ENCODE measurements at places on chromosomes 2 and 18. TPM values are rescaled to one million over a fixed set of nuclear protein-coding genes. Genes with fewer than 3 reads are reported as not detected.

The PLGLB1 gene
- total RNA-seq, result 2.6 TPM

The RBM43 gene
- 2.0 TPM for total RNA-seq

DNA sequence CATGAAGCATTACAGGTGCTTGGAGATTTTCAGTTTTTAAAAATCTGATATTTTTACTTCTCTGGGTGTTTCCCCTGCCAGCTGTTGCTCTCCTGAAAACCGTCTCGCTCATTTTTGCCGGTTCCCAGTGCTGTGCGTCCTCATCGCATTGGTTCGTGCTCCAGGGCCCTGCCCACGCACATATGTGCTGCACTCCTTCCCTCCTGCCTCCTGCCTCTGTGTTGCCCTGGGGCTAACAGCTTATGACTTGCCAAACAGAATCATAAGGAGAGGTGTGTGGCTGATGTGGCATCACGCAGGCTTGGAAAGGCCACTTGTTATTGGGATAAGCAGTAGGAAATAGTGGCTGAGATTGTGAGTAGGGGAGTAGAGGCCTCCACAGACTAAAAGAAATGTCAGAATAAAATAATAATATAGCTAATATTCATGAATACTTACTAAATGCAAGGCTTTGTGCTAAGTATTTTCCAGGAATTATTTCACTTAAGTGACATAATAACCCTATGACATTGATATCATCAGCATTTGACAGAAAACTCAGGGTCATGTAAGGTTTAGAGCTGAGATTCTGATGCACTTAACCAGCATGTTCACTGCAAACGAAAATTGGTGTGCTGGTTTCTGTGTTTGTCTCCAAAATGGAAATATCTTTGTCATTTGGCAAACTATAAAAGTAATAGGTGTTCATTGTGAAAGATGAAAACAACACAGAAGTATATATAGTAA is 53.5 kb downstream of the SLC4A1AP start:
- DNase-seq, result no peak

The COL4A3 gene
- total RNA-seq, result under 0.01 TPM

The RESP18 gene
- not detected for total RNA-seq
